HT-29 (cell line): ENCODE measurements at places on chromosomes 4 and X.
A peak's percentile ranks its signal among the peaks of the same experiment; 100 is the strongest.

DNA sequence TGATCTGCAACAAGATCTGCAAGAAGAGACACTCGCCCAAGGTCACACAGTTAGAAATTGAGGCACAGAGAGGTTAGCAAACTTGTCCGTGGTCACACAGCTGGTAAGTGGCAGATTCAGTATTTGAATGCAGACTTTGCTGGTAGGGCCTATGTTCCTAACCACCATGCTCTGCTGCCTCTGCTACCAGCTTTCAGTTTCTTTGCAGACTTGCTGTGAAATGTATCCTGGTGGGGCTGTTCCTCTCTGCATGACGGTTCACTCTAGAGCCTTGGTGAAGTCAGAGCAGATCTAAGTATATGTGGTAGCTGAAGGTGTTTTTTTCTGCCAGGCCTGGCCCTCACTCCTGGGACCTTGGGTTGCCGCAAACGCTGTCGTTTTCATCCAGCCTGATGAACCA lies 87.1 kb downstream of the BEND2 start:
- DNase-seq: no peak

- DNase-seq: no peak
Measured at GRCh38 chrX:11285651-11286050, 7.6 kb upstream of the AMELX start.

- DNase-seq: no peak
Measured at GRCh38 chr4:829761-830600, 4.1 kb upstream of the CPLX1 start.

DNA sequence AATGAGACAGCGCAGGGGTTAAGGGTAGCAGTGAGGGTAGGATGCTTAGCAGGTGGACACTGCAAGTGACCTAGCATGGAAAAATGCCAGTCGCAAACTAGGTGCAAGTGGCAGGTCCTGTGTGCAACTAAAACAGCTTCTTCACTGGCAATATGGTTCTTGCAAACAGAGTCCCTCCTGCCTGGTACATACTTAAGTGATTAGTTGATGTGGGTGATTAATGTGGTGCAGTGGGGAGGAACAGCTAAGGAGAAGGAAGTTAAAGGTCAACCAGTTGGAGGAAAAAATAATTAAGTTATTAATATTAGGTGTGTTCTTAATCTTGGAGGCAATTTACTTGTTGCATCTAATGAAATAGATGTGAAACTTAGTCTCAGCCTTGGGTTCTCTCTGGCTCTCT lies 121.6 kb upstream of the IGFBP7 start:
- DNase-seq: no peak

DNA sequence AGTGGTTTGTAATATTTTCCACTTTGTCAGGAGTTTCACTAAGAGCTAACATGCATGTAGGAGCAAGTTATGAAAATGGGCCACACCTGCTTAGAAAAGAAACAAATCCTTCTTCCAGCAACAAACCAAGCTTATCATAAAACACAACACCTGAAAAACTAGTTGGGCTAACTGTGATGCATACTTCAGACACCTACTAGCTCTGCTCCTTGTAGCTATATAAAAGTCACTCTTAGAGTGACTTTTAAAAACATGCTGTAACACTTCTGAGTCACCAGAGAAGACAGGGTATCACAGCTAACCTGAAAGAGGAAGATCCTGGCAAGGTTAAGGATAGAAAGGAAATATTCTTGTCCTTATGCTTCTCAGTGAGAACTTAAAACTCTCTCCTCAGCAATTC lies 3.6 kb upstream of the SLAIN2 start:
- DNase-seq: no peak

- no peak for DNase-seq
Measured at GRCh38 chr4:34644579-34645115, 1599.7 kb downstream of the ARAP2 start.

- peak; percentile 83 for DNase-seq
Measured at GRCh38 chr4:159227984-159228383, 125.1 kb downstream of the RAPGEF2 start.
